ENCODE measurements at places on chromosomes 4 and X. TPM values are rescaled to one million over a fixed set of nuclear protein-coding genes. Genes with fewer than 3 reads are reported as not detected.

GRCh38 chrX:139026811-139027210 is 315.3 kb upstream of the FGF13 start:
- no peak for DNase-seq

GRCh38 chr4:73080789-73081188 is 11.3 kb upstream of the COX18 start:
- no peak for DNase-seq

DNA sequence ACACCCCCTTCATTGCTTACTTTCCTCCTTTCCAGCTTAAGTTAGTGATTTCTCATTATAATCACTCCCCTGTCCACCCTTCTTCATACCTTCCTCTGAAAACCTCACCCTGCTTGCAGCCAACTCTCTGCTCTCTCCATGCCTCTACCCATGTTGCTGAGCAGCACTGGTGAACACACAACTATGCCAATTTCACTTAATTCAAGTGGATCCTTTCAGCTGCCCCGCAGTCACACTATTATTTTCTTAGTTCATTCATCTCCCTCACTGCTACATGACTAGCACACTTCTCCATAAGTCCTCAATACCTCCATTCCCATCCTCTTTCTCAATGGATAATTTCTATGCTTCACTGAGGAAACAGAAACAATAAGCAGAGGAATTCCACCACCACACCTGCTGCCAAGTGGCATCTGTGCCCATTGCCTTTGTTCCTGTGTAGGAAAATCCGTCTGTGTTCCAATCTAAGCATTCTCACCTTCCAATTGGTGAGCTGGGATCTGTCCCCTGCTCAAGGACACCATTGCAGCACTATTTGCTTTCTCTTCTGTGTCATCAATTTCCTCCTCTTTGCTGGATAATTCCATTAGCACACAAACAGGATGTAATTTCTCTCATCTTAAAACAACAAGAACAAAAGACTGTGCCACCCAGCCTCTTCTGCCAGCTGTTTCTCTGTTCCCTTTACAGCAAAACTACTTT is 25.2 kb upstream of the PRSS48 start:
- DNase-seq, result no peak

Gene ATRX
- 109 TPM for polyA plus RNA-seq
